ENCODE measurements at places on chromosomes 12 and 14.

DNA sequence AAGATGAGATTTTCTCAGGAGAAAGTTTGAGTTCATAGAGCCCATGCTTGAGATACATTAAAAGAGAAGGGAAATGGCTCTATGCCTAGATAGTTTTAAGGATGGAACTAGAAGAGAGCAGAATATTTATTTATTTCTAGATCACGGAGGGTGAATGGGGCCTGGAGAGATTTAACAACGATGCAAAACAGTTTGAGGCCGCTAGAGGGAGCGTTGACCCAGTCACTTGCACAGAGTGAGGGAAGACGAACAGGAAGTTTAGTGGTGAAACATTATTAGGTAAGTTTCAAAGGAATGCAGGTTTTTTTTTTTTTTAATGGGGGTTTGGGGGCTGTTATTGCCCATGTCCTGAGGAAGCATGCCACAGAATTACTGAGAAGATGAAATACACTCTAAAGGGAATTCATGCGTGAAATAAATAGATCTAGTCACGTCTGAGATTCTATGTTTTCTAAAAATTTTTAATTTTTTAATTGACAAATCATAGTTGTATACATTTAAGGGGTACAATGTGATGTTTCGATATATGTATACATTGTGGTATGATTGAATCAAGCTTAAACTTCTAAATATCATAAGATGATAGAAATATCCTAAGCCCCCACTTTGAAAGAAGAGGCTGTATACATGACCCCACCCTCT is 14.8 kb upstream of the PPP1R1A start:
- DNase-seq = peak; percentile 37

DNA sequence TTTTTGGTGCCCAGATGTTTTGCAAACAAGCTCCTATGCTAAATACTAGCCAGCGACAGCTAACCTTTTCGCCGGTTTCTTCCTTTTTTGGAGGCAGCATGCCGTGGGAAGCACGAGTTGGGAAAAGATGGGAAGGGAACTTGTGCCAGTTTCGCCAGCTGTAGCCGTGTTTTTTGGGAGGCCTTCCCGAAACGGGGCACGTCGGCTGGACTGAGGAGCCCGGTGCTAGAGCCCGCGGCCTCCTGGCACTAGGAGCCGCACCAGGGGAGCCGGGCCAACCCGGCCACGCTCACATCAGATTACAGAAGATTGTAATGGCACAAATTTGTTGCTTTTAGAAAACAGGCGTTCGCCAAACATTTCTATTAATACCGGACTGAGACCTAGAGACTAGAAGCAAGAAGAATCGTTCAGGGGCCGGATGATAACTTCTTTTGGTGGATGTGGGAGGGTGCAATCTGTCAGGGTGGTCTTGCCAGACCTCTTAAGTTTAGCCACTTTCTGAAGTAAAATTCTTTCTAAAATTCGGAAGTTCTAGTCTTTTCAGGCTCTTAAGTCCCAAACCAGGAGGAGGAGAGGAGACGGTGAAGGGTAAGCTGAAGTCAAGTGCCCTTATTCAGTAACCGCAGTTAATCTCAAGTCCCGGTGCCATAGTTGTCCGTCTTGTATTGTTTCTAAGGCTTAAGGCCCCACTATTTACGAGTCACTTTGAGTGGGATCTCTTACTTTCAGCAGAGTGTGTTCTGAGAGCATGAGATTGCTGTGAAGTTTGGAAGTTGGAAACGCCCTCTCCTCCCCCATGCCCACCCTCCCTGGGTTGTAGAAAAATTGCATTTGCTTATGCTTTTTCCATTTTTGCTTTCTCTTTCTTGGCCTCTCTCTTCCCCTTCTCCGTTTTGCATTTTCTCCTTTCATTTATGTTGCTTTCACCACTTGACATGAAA is 1.3 kb downstream of the RASSF3 start:
- DNase-seq = no peak

DNA sequence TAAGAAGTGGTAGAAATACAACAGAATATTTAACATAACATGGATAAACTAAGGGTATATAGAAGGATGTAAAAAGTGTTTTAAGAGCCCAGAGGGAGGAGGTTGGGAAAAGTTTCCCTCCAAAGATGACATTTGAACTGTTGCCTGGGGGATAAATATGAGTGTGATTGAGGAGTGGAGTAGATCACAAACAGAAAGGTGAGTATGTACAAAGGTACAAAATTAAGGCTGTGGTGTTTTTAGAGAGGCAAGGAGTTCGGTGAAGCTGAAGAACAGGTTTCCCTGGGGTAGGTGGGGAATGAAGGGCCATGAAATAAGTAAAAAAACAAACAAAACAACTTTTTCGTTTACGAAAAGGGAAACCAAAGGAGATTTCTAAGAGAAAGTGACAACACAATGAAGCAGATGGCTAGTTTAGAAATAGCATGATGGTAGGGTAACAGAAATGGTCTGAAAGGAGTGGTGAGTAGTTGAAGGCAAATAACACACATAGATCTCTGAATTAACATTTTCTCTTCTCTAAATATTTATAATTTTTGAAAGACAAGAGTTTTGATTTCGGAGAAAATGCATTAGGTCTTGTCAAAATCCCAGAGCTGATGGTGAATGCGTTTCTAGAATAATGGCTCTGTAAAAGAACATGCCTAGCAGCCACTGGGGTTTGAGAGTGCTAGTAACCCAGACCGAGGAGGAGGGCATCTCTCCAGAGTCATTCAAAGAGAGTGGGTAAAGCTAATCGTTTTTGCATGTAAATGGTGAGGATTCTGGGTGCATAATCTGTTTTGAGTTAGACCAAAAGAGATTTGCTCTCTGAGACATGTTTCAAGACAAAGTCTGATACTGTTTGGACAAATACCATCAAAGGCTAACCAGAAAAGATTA is 240.4 kb upstream of the DCN start:
- no peak for DNase-seq

- no peak for DNase-seq
Measured at GRCh38 chr14:57660208-57660607, 166.6 kb upstream of the CCDC198 start.

- DNase-seq = no peak
Measured at GRCh38 chr14:103740991-103741689, 25.5 kb downstream of the ZFYVE21 start.

- no peak for DNase-seq
Measured at GRCh38 chr12:33129500-33129899, 232.9 kb upstream of the PKP2 start.

GRCh38 chr14:23525611-23526010 is 26.0 kb downstream of the ZFHX2 start:
- no peak for DNase-seq

GRCh38 chr12:27619308-27619707 is 76.9 kb upstream of the REP15 start:
- no peak for DNase-seq

- DNase-seq = no peak
Measured at GRCh38 chr14:104587641-104588040, 8.1 kb downstream of the C14orf180 start.

DNA sequence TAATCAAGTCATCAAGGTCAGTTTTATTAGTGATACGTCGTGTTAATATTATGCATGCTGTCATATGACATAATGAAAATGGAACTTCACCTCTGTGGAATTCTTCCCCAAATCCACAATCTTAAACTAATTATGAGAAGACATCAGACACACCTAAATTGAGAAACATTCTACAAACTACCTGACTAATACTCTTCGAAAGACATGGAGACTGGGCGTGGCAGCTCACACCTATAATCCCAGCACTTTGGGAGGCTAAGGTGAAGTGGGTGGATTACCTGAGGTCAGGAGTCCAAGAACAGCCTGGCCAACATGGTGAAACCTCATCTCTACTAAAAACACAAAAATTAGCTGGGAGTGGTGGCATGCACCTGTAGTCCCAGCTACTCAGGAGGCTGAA is 33.3 kb upstream of the KRAS start:
- DNase-seq = no peak

DNA sequence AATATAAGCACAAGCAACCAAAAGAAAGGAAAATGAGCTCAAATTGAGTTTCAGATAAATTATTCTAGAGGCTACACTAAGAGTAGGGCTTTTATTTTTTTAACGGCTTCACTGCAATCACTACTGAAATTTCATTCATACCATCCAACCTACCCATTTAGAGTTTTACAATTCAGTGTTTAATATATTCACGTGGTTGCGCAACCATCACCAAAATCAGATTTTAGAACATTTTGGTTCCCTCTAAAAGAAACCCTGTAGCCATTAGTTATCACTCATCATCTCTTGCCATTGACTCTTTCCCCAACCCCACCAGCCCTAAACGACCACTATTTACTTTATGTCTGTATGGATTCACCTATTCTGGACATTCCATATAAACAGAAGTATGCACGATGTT is 401.5 kb downstream of the MDGA2 start:
- DNase-seq = no peak

GRCh38 chr12:52437508-52437907 is 3.3 kb upstream of the KRT75 start:
- DNase-seq = no peak

GRCh38 chr12:5941907-5942306 is 3.2 kb downstream of the ANO2 start:
- DNase-seq = no peak

GRCh38 chr12:119642986-119643385 is 24.9 kb upstream of the PRKAB1 start:
- DNase-seq = no peak

GRCh38 chr12:1583421-1584078 is 10.8 kb downstream of the FBXL14 start:
- peak; percentile 38 for DNase-seq

DNA sequence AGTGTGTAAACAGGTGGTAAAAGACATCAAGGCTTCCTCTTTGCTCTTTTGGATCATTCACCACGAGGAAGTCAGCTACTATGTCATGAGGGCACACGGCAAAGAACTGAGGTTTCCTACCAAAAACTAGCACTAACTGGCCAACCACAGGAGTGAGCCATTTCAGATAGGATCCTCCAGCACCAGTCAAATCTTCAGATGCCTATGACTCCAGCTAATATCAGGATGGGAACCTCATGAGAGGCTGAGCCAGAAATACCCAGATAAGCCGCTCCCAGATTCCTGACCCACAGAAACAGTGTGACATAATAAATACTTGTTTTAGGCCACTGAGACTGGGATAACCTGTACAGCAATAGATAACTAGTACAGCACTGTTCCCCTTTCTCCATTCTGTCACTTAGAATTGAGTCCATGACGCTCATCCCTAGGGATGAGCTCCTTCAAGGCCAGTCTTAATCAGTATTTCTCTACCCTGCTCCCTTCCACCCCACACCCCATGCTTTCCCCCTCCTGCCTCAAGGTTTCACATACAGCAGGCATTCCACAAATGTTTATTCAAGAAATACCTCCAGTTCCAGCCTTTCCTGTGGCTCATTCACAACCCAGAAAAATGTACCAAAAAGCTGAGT is 68.4 kb downstream of the PPM1H start:
- no peak for DNase-seq

GRCh38 chr14:105475269-105476096 is 862 bp downstream of the CRIP2 start:
- no peak for DNase-seq

DNA sequence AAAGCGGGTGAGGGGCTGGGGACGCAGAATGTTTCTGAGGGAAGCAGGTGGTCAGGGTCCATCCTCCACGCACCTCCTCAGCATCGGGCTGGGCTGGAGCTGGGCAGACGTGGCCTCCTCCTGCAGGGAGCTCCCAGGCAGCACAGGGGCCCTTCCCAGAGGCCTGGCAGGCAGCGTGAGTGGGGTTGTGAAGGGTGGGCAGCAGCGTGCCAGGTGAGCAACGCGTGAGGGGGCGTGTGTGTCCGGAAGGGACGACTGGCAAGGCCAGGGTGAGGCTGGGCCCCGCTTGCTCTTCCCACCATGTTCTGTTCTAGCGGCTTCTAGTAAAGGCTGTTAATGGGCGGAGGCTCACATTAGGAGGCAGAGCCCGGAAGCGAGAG is 17.1 kb downstream of the ANKRD9 start:
- no peak for DNase-seq

- DNase-seq = no peak
Measured at GRCh38 chr14:91388551-91388975, 29.1 kb downstream of the CCDC88C start.

- no peak for DNase-seq
Measured at GRCh38 chr12:60947533-60947932, 1312.7 kb upstream of the USP15 start.

DNA sequence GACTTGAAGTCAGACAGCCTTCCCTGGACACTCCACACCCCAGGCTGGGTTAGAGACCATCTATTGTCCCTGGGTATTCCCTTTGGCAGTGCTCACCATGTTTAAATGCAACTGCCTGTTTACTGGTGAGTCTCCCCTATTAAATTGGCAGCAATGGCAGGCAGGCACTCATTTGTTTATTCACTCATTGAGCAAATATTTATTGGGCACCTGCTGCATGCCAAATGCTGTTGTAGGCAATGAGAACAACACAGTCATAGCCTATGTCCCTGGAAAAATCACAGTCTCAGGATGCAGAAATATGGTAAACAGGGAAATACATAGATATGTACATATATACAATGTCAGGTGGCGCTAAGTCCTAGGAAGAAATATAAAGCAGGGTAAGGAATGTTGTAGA is 212.8 kb downstream of the SUDS3 start:
- no peak for DNase-seq

DNA sequence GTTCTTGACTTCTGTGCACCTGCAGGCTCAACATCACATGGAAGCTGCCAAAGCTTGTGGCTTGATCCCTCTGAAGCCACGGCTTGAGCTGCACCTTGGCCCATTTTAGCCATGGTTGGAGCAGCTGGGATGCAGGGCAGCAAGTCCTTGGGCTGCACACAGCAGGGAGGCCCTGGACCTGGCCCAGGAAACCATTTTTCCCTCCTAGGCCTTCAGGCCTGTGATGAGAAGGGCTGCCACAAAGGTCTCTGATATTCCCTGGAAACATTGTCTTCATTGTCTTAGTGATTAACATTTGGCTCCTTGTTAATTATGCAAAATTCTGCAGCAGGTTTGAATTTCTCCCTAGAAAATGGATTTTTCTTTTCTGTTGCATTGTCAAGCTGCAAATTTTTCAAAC is 394.1 kb upstream of the FAR2 start:
- DNase-seq = no peak

GRCh38 chr12:68259318-68259940 is 6.0 kb upstream of the IL22 start:
- no peak for DNase-seq

DNA sequence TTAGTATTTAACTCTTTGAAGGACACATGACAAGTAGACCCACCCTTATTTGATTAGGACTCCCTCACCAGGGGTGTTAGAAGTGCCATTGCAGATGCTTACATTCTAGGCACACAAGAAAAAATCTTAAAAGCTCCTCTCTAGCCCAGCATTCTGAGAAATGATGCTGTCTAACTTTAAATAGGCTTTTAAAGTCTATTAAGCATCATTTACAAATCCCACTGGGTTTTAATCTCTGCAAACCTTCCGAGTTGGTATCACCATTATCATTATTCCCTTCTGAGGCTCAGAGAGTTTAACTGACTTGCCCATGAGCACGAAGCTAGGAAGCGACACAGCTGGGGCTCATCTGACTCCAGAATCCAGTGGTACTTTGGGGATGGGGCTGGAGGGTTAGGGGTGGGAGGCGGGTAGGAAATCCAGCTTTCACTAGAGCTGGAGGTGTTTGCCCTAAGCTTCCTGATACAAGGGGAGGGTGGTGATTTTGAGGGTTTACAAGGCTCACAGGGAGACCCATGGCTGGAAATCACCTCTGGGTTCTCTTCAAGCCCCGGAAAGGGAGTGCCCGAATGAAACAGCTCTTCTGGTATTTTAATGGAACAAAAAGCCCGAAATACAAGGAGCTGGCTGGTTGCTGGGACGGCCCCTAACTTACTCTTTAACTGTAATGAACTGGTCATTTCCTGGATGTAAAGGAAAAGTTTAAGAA is 109.2 kb upstream of the FUT8 start:
- DNase-seq = no peak
